Tibial nerve (tissue), 4 donors: ENCODE measurements at places on chromosomes 2 and 18.

DNA sequence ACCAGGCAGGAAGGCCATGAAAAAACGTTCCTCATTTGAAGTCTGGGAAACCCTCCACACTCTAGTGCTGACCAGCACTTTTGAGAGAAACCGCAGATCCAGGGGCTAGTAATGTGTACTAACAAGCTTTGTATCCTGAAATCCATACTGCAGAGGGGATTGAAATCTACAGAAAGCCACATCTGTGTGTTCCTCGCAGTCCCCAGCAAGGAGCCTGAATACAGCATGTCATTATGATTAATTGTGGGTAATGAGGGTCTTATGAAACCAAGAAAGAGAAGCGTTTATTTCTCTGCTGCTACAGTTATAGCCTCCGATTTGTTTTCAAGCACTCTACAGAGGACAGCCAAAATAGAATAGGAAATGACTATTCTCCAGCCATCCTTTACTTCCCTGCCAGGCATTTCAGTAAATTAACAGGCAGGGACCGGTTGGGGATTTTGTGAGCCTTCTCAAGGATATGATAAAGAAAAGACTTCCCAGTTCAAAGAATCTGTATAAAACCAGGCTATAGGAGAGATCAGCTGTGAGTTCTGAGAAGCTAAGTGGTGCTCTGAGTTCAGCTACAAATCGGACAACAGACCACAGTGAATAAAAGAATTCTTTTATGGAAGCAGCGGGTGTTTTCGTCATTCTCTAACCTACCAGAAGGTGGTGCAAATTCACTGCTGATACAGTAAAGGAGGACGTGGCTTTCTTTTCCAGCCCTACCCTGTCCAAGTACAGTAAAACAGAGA is 133.4 kb downstream of the INSIG2 start:
- no peak overlapping the region for H3K27ac ChIP-seq
- H3K4me1 ChIP-seq: peaks cover 14% of the 10 kb centered on the region
- no peaks in the 10 kb centered on the region for H3K36me3 ChIP-seq
- peaks cover 4% of the 10 kb centered on the region for H3K27me3 ChIP-seq
- H3K4me3 ChIP-seq: no peak overlapping the region

DNA sequence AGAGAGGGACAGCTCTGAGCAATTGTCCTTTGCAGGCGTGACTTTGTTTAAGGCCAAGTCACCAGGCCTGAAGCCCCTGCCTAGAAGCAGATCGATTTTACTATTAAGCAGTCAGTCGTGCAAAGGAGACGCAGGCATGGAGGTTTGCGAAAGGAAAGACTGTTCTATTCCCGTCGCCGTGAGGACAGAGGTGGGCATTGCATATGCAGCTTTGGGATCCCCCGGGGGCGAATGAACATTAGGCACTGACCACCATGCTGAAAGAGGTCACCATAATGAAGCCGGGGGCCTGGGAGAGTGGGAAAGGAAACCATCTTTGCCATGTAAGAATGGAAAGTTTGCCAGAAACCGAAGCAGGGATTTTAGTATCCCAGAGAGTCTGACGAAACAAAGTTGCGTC is 231.6 kb downstream of the BCL11A start:
- H3K27me3 ChIP-seq: no peaks in the 10 kb centered on the region
- H3K4me3 ChIP-seq: no peak overlapping the region

GRCh38 chr2:128684523-128684922 is 365.9 kb upstream of the HS6ST1 start:
- no peak overlapping the region for H3K27ac ChIP-seq
- H3K4me1 ChIP-seq: no peaks in the 10 kb centered on the region
- no peak overlapping the region for H3K4me3 ChIP-seq
- H3K36me3 ChIP-seq: no peaks in the 10 kb centered on the region
- no peak for DNase-seq

- no peak for DNase-seq
- no peaks in the 10 kb centered on the region for H3K27me3 ChIP-seq
- H3K27ac ChIP-seq: no peak overlapping the region
- H3K36me3 ChIP-seq: no peaks in the 10 kb centered on the region
- no peak overlapping the region for H3K4me3 ChIP-seq
- H3K4me1 ChIP-seq: no peaks in the 10 kb centered on the region
Observed at GRCh38 chr2:205115511-205115910, 566.8 kb upstream of the NRP2 start.
